Right renal cortex interstitium (tissue), 3 donors: ENCODE measurements at places on chromosomes 4 and X. TPM values are rescaled to one million over a fixed set of nuclear protein-coding genes. Genes with fewer than 3 reads are reported as not detected.

DNA sequence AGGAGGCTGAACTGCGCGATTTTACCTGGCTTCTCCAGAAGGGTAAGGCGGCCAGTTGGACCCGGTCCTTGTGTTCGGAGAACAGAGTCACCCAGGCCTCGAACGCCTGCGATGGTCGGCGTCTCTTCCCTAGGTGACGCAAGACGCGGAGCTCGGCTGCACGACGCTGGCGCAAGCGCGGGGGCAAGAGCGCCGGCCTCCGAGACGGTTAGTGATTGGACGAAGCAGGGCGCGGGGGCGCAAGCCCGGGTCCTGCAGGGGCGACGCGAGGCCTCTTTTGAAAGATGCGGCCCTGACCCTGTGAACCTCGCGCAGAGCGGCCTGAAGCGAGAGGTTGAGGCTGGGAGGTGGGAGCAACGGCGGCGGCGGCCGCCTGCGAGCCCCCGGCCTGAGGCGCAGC, 428 bp downstream of the ADAD1 start:
- no peak for DNase-seq

DNA sequence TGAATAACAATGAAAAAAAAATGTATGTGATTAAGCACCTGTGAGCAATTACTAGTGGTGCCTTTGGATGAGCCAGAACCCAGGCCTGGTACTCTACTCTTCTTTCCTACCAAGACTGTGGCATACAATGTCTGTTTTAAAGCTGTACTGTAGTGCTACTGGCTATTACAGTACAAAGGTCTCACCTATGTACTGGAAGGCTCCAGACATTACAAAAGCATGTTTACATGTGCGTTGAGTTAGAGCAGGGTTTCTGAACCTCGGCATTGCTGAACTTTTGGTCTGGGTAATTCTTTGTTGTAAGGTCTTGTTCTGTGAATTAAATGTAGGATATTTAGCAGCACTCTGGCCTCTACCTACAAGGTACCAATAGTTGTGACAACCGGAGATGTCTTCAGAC, 153.8 kb downstream of the SPATA18 start:
- DNase-seq, result no peak

- no peak for DNase-seq
Measured at GRCh38 chr4:40046311-40046980, 10.2 kb upstream of the N4BP2 start.

DNA sequence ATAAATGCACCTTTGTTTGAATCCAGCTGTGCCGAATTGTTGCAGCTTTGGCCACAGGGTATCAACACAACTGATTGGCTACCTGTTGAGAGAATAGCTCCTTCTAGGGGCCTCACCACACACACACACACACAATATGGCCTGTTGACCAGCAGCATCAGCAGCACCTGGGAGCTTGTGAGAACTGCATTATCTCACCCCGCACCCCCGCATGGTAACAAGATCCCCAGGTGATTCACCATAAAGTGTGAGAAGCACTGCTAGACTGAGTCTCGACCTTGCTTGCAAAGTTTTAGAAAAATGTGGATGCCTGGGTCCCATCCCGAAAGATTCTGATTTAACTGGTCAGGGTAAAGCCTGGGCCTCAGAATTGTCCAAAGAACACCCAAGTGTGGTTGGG, 176.9 kb upstream of the PRPS2 start:
- DNase-seq, result no peak

- DNase-seq, result no peak
Measured at GRCh38 chrX:97597954-97598353, 714.2 kb downstream of the RPA4 start.

- DNase-seq, result no peak
Measured at GRCh38 chrX:41708486-41708885, 15.5 kb upstream of the GPR82 start.

DNA sequence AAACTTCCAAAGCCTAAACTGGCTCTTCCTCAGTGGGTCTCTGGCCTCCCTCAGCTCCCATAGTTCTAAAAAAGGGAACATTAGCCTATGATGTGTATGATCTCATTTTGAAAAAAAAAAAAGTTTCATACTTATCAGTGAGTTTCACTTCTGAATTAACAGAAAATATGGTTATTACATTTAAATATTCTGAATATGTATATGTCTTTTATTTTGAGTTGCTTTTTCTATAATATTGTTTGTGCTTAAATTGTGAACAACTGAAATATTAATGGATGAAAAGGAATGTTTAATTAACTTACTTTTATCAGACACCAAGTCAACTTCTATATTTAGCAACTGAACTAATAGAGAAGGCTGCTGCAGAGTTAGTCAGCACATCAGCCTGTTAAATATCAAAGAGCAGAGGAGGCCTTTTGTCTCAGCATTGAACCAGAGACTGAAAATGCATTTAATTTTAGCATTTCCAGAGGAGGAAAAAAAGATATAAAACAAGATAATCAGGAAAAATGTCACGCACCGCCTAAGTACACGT, 20.4 kb upstream of the FHL1 start:
- DNase-seq, result no peak

GRCh38 chr4:37615059-37615719, 71.0 kb downstream of the RELL1 start:
- no peak for DNase-seq

The PDE5A gene
- 43.1 TPM for polyA plus RNA-seq

The PABPC1L2A gene
- not detected for polyA plus RNA-seq

The UCHL1 gene
- 118 TPM for polyA plus RNA-seq

The SPANXA1 gene
- not detected for polyA plus RNA-seq

The DMD gene
- 15.4 TPM for polyA plus RNA-seq
